ENCODE measurements at places on chromosomes 5 and 9.

DNA sequence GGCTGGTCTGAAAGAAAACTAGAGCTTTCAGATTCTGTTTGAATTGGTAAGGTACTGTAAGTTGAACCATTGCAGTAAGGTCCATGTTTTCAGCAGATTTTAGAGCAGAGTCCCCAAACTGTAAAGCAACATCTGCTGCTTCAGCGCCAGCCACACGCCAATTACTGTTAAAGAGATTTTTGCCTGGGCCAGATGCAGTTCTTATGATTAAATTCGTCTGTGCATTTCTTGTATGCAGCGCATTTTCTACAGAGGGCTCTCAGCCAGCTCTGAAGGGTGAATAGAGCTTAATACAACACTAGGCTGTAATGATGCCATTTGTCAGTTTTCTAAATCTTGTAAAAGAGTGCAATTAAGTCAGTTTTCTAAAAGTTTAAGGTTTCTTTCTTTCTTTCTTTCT lies 246.3 kb downstream of the COX7C start:
- DNase-seq: no peak

GRCh38 chr5:93022796-93023447 lies 558.1 kb downstream of the NR2F1-AS1 start:
- DNase-seq: no peak

GRCh38 chr5:94191604-94192003 lies 426.8 kb downstream of the KIAA0825 start:
- DNase-seq: no peak

DNA sequence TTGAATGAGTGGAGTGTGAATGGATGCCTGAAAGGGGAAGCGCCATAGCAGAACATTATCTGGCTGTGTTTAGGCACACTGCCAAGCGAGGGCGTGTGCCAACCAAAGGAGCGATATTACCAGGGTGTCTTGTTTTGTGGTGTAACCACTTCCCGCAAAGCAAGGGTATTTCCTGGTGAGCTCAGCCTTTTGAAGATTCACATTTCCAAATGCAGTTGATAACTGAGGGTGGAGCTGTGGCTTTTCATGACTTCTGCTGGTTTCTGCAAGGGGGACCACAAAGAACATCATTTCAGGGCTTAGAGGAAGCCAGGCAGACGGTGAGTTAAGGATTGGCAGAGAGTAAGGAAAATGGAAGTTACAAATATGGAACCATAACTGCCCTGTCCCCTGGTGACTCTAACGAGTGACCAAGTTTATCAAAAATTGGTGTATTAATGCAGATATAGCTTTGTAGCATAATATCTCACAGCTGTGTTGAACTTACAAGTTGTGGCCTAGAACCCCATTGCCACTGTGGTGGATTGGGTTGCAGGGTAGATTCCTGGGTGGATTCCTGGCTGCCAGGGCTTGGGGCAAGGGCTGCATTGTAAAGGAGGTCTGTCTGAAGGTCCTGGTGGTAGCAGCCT lies 71.4 kb downstream of the RALGPS1 start:
- peak; percentile 83 for DNase-seq

- no peak for DNase-seq
Measured at GRCh38 chr9:5786370-5787127, 46.4 kb downstream of the ERMP1 start.

All from stimulated activated CD4-positive, alpha-beta T cell treated with anti-CD3 and anti-CD28 coated beads, Interleukin-1b, Interleukin-23, amount 100 ng/mL, for 48 hours (primary cell).